Foreskin fibroblast (primary cell): ENCODE measurements at places on chromosomes 5 and 9.

DNA sequence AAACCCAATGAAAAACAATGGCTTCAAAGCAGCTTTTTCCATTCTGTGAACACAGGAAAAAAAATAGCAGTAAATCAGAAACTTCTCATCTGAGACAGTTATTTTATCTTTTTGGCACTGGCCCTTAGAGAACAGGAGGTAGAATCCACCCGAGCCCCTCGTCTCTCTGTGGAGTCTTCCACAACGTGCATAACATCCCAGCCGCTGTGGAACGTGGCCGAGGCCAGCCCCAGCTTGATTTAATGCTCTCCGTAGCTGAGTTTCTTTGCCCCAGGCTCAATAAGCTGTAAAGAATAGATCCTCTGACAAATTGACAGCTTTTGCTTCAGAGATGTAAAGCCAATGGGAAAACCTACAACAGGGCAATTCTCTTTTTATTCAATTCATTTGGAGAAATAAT lies 107.9 kb upstream of the DAP start:
- DNase-seq = no peak

DNA sequence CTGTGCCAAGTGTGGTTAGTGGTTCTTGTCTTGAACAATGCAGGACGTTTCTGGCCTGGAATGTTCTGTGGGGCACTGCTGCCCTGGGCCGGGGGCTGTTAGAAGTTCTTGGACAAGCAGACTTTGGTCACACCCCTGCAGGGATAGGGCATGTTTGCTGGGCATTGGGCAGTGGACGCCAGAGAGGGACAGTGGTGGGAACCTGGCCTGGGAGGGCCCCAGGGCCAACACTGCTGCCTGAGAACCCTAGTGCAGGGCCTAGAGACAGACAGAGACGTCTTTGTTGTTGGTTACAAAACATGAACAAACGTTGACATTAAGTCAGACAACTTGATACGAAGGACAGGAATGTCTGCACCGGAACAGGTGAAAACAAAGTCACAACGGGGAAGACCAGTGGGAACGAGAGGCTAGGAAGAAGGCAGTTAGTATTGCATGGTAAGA lies 57.0 kb downstream of the WNK2 start:
- DNase-seq = no peak

- DNase-seq = no peak
These were observed 199.3 kb downstream of the C9orf152 start for GRCh38 chr9:110008663-110009062.

DNA sequence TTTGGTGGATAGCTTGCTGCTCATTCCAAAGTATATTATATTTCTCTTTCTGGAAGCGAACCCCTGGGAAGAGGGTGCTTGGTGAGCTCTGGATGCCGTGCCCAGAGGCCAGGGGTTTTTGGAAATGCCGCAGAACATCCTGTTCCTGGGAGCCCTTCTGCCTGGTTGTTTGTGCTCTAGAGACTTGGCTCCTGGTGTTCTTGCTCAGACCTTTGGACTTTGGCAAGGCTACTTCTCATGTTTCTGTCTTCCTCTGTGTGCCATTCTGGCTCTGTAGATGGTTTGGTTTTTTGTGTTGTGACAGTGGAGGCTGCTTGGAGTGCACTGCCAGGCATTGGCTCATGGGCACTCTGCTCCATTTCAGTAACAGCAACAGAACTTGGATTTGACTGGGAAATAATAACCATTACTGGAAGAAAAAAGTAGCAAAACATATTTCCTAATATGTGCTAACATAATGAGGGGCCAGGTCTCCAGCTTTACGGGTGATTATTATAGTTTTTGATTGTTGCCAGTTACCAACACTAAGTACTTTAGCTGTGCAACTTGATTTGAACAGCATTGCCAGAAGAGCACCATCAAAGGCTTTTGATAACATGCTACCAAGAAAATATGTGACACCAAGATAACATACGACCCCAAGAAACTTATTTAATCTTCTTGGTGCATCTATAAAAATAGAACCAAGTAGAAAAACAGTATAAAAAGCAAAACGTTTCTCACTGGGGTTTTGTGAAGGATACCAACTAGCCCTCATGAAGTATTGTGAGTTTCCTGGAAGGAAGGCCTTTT lies 94.2 kb downstream of the PCSK1 start:
- DNase-seq = peak; percentile 53

DNA sequence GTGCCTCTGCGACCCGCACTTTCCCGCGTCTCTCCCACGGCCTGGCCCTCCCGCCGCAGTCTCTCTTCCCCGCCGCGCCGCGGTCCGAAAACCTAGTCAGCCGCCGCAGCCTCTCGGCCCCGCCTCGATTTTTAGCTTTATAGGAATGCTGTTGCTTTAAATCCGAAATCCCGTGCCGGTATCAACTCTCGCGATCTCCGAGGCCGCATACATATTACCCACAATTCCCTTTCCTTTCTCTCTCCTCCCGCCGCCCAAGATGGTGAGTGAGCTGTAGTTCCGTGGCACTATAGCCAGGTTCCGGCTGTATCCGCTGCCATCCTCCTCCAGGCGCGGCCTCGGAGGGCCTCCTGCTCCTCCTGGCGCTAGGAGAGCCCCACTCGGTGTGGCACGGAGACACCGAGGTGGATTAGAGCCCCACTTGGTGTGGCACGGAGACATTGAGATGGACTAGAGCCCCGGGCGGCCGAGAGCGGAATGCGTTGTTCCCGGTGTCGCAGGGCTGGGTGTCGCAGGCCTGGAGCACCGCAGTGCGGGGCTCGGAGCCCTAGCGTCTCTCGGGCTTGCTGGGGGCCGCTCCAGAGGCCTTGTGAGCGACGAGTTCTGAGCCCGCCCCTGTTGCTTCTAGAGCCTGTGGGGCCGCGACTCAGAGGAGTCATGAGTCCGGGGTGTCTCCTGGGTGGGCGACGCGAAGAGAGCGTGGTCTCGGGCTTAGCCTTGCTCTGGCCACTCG lies at the start of the genes MED22 and RPL7A:
Gene MED22, minus strand, starts transcription at position 147 of the 733 bp plus-strand sequence. CDS start 1,469 bp downstream, outside the sequence.
Gene RPL7A, plus strand, starts transcription at position 234 of the 733 bp plus-strand sequence. Its CDS starts 26 bp downstream, at position 260.
- DNase-seq = peak; percentile 97

GRCh38 chr5:139389701-139390638 lies at the start of gene MZB1:
Gene MZB1 (minus strand): TSS chr5:139389913. CDS start chr5:139389856, 57 bp downstream.
- DNase-seq = no peak

- DNase-seq = no peak
These were observed 28.8 kb downstream of the TRPM6 start for GRCh38 chr9:74858751-74859414.

- no peak for DNase-seq
These were observed 395.2 kb upstream of the TNC start for GRCh38 chr9:115513148-115513547.

DNA sequence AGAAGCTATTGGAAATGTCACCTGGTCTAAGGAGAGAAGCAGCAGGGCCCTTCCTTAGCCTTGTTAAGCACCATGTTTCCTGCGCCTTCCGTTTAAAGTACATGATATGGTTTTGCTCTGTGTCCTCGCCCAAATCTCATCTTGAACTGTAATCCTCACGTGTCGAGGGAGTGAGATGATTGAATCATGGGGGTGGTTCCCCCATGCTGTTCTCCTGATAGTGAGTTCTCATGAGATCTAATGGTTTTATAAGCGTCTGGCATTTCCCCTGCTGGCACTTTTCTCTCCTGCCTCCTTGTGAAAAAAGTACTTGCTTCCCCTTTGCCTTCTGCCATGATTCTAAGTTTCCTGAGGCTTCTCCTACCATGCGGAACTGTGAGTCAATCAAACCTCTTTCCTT lies 49.7 kb downstream of the PRDM6 start:
- no peak for DNase-seq

DNA sequence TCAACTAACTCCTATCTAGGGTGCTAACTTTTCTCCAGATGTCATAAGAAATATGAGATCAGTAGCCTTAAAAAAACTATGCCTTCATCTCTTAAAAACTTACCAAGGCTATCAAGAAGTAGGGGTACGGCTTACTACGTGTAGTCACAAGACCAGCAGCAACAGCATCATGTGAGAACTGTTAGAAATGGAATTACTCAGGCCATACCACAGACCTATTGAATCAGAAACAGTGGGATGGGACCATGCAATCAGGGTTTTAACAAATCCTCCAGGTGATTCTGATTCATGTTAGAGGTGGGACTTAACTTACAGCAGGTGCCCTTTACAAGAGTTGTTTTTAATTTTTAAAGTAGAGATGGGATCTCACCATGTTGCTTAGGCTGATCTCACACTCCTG lies 4.6 kb downstream of the IFNE start:
- DNase-seq = no peak
